A549 treated with ZK216348 at 1 μM for 4 hours (cell line): ENCODE measurements at places on chromosomes 4 and X. TPM values are rescaled to one million over a fixed set of nuclear protein-coding genes. Genes with fewer than 3 reads are reported as not detected.

DACH2 gene
- not detected in 5 replicates for total RNA-seq

NAP1L3 gene
- total RNA-seq: 0.25 to 0.92 TPM (median 0.33 TPM) in 5 replicates

TEX11 gene
- total RNA-seq: not detected in 5 replicates

CFP gene
- total RNA-seq: 0.14 to 0.83 TPM (median 0.72 TPM) in 5 replicates
